Stimulated activated CD4-positive, alpha-beta T cell treated with anti-CD3 and anti-CD28 coated beads, Interleukin-4, amount 100 ng/mL, for 48 hours (primary cell): ENCODE measurements at places on chromosomes 7 and 10.

DNA sequence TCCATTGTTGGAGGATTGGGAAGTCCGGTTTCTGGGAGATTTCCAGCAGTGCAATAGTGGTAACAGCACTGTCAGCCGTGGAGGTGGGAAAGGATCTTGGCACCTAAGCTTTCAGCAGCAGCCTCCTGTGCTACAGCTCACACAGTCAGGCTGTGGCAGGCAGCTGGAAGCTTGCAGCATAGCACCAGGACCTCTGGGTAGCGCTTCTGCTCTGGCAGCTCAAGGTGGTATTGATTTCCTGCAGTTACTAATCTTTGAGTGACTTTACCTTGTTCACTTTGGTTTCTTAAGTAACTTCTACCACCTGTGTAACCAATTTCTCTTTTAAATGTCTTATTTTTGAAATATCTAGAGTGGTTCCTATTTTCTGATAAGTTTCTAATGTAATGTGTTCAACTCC lies 130.5 kb downstream of the LHFPL3 start:
- DNase-seq: no peak

- no peak for DNase-seq
Observed at GRCh38 chr7:44974549-44974948, 4.3 kb downstream of the MYO1G start.

DNA sequence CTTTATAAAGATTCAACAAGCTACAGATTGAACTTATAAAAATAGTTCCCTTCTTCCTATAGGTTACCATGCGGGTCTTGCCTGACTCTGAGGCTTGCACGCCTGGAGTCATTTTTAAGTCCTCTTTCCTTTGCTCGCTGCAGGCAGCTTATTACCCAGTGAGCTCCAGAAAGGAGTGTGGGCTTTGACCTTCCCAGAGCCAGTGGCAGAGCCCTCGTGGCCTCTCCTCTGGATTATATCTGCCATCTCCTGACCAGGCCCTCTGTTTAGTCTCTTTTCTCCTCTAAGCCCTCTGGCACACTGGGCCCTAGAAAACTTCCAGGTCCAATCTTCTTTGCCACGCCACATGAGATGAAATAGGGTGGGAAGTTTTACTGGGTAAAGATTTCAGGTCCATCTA lies 39.9 kb upstream of the EZH2 start:
- no peak for DNase-seq

DNA sequence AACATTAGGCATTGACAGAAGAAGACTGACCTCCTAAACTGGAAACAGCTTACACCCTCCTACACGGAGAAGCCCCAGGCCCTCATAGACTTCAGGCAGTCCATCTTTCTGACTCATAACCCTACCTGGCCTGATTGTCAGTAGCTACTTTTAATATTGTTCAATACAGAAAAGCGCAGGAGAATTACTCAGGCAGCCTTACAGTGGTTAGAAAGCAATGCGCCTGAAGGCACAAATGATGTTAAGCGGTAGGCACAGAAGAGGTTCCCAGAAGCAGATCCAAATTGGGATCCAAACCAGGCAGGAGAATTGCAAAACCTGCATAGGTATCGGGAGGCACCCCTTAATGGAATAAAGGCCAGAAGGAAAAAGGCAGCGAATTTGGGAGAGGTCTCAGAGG lies 5.4 kb upstream of the CYREN start:
- DNase-seq: no peak

- no peak for DNase-seq
Observed at GRCh38 chr10:89001729-89002072, 11.1 kb downstream of the FAS start.

GRCh38 chr10:106519376-106520030 lies 645.0 kb downstream of the SORCS1 start:
- no peak for DNase-seq

GRCh38 chr10:122342293-122343134 lies 32.0 kb upstream of the PLEKHA1 start:
- DNase-seq: peak; percentile 45

- no peak for DNase-seq
Observed at GRCh38 chr7:36109013-36109627, 43.9 kb upstream of the EEPD1 start.

DNA sequence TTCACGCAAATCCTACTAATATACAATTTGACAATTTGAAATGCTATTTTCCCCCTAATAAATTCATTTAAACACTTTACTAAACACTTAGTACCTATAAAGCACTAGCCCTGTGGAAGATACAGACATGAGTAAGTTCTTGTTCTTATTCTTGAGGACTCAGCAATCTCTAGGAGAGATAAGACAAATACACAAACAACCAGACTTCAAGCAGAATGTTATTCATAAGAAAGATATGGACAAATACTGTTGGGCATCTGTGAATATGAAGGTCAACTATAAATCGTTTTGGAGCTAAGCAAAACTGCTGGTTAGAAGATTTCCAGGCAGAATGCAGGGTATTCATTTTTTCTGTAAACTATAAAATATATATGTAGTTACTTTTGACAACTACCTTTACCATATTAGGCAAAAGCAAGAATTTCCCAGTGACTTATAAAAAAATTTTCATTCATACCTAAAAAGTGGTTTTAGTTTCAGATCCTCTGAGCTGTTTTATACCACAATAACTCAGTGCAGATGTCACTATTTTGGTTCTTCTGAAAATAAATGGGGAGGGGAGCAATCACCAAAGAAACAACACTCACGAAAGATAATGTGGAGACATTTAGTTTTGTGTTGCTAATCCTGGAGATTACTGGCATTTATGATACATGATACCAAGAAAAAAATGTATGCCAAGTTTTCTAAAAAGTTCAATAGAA lies 3.8 kb downstream of the VPS41 start:
- no peak for DNase-seq

- no peak for DNase-seq
Observed at GRCh38 chr7:98551611-98552273, 65.3 kb upstream of the NPTX2 start.

DNA sequence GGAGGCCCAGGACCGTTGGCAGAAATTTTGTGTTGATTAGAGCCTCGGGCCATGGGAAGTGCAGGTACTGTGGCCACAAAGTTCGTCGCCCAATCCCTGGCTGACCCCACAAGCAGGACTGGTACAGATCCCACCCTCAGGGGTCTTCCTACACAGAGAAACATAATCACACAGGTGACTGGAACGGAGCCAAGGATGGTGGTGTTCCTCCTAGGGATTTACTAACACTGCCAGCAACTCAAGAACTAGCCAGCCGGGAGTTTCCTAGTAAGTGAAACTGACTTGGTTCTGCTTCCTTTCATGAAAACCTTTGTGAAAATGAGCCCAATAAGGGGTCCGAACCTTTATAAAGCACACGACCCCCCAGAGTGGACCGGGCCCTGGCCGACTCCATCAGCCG lies 5.7 kb downstream of the CUX1 start:
- no peak for DNase-seq

GRCh38 chr7:156606691-156607331 lies 33.8 kb upstream of the RNF32 start:
- no peak for DNase-seq

- DNase-seq: no peak
Observed at GRCh38 chr10:55353414-55353813, 552.4 kb upstream of the PCDH15 start.

- DNase-seq: no peak
Observed at GRCh38 chr10:115300080-115300479, 206.9 kb downstream of the ATRNL1 start.
